ENCODE measurements at places on chromosomes 16 and 17. TPM values are rescaled to one million over a fixed set of nuclear protein-coding genes. Genes with fewer than 3 reads are reported as not detected.

Gene KRTAP4-3
- total RNA-seq = not detected

DNA sequence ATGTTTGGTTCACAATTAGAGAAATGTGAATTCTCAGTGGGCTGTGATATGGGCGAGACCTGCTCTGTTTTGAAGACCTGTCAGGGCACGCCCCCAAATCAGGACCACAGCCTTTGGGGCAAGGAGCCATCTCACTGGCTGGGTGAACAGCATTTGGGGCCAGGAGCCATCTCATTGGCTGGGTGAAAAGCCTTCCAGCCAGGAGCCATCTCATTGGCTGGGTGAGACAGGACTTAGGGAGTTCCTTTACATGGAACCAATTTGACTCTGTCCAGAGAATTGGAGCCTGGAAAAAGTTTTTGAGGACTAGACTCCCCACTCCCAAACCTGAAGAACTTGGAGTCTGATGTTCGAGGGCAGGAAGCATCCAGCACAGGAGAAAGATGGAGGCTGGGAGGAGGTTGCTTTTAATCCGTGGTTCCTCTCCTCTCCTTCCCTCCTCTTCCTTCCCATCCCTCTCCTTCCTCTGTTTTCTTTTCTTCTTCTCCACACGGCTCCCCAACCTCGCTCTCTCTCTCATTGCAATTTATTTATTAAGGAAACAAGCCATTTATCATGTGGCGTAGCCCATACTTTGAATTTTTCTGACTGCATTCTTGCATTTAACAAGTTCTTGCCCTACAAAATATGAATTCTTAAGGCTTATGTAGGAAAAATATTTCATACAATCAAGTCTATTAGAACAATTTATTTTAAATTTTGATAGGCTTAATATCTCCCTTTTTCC is 19.7 kb downstream of the FOXL1 start:
- DNase-seq = no peak

GRCh38 chr17:73187203-73187769 is 5.6 kb upstream of the COG1 start:
- no peak for DNase-seq

DNA sequence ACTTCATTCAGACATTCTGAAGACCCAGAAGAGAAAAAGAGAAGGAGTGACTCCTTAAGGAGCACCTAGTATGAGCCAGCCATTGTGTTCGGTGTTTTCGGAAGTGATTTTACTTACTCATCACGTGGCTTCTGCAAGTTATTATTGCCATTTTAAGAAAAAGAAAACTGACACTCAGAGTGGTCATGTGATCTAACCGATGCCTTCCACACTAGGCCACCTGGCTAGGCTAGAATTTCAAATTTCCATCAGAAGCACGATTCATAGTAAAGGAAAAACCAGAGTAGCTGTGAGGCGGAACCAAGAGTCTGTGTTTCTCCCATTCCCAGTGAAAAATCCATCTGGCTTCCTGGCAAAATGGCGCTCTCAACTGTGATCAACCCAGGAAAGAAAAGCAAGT is 32.0 kb downstream of the GTF3C1 start:
- DNase-seq = no peak

Gene ABCC12
- total RNA-seq = not detected

- no peak for DNase-seq
Observed at GRCh38 chr17:55774846-55775271, 24.0 kb downstream of the PCTP start.
